ENCODE measurements at places on chromosomes 3 and 15. TPM values are rescaled to one million over a fixed set of nuclear protein-coding genes. Genes with fewer than 3 reads are reported as not detected.

Gene CTDSPL
- 42.4 TPM for total RNA-seq

Gene KLHL18
- 8.0 TPM for total RNA-seq

Gene BNC1
- 10.5 TPM for total RNA-seq

Gene CYP8B1
- total RNA-seq: not detected

Gene CLDN18
- not detected for total RNA-seq

Gene ARHGEF26
- total RNA-seq: 12.0 TPM

Gene SERINC4
- total RNA-seq: not detected

GRCh38 chr3:30356866-30357753 is 249.3 kb upstream of the TGFBR2 start:
- peak overlapping the region; percentile 83 for H3K27ac ChIP-seq
- H3K4me3 ChIP-seq: no peak overlapping the region
- peaks cover 23% of the 10 kb centered on the region for H3K4me1 ChIP-seq

DNA sequence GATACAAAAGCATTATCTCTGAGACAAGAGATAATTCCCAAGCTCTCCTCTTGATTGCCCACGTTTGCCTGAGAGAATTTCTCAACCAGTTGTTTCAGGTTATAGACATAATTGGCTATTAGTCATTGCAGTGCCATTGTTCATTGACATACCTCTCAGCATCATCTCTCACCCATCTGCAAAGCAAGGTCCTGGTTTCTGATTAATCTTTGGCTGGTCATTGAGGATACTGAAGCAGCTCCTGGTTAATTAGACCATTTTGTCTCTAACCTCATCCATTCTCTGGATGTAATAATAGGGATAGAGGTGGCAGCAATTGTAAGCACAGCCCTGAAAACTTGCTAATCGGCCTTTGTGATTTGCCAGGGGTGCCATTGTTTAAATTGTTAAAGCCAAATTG is 104.2 kb downstream of the CNTN6 start:
- H3K27me3 ChIP-seq: no peaks in the 10 kb centered on the region
- no peaks in the 10 kb centered on the region for H3K4me1 ChIP-seq
- DNase-seq: no peak
- no peaks in the 10 kb centered on the region for H3K36me3 ChIP-seq
- no peak overlapping the region for H3K27ac ChIP-seq

DNA sequence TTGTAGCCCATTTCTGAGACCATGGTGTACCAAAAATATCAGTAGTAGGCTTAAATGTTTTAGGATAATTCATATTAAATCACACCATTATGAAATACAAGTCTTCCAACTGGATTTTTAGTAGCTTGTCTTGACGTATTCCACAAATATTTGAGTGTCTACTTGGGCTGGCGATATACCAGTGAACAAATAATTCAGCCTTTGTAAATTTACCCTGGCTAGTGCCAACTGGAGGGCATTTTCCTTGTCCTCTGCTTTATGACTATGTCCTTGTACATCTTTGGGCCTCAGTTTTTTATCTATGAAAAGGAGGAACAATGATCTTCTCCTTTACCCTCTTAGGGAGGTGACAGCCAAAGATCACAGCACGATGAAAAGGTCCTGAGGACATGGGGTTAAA is 114.8 kb downstream of the FRMD4B start:
- H3K27me3 ChIP-seq: no peaks in the 10 kb centered on the region
- no peak overlapping the region for H3K27ac ChIP-seq
- no peaks in the 10 kb centered on the region for H3K36me3 ChIP-seq
- no peaks in the 10 kb centered on the region for H3K4me1 ChIP-seq
- H3K4me3 ChIP-seq: no peak overlapping the region

GRCh38 chr3:79005084-79005483 is 762.7 kb downstream of the ROBO1 start:
- no peaks in the 10 kb centered on the region for H3K4me1 ChIP-seq
- no peak overlapping the region for H3K27ac ChIP-seq
- no peak overlapping the region for H3K4me3 ChIP-seq
- H3K36me3 ChIP-seq: no peaks in the 10 kb centered on the region
- DNase-seq: no peak

DNA sequence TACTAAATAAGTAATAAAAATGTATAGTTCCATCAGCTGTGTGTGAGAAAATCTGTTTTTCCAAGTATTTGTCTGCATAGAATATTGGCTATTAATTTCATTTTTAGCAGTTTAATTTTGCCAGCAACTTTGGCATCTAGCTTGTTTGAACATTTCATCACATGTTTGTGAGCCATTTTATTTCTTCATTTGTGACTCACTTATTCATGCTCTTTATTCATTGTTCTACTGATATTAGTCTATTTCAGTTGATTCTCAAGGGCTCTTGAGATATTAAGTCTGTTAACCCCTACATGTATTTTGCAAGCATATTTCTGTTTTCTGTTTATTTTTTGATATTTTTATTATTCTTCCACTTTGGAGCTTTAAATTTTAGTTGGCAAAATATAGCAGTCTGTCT is 74.0 kb upstream of the PHLDB2 start:
- H3K4me3 ChIP-seq: no peak overlapping the region
- no peak for DNase-seq
- H3K27me3 ChIP-seq: no peaks in the 10 kb centered on the region
- no peaks in the 10 kb centered on the region for H3K4me1 ChIP-seq
